ENCODE measurements at places on chromosomes 3 and 15. TPM values are rescaled to one million over a fixed set of nuclear protein-coding genes. Genes with fewer than 3 reads are reported as not detected.

GP9 gene
- not detected for total RNA-seq

CNTN3 gene
- not detected for total RNA-seq

DNA sequence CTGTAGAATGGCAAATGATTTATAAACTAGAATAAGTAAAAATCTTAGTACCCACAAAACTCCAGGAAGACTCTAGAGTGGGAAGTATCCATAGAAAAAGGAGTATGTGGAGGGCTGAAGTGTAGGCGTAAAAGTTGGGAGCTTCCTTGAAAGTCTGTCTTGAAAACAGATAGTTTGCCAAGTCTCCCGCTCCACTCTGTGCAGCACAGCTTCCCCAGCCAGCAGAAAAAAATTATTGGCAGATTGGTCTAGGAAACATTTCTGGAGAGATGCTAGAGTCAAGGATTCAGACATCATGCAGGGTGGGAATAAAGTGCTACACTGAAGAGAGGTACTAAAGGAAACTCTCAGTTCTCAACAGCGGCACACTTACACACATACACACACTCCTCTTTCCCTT is 53.4 kb upstream of the CD200R1L start:
- no peak for DNase-seq

GRCh38 chr3:28326458-28326926 is 22.0 kb upstream of the ZCWPW2 start:
- peak; percentile 57 for DNase-seq

- DNase-seq: peak; percentile 13
Observed at GRCh38 chr3:12752809-12753208, 6.2 kb downstream of the TMEM40 start.
